ENCODE measurements at places on chromosomes 1 and 21.

DNA sequence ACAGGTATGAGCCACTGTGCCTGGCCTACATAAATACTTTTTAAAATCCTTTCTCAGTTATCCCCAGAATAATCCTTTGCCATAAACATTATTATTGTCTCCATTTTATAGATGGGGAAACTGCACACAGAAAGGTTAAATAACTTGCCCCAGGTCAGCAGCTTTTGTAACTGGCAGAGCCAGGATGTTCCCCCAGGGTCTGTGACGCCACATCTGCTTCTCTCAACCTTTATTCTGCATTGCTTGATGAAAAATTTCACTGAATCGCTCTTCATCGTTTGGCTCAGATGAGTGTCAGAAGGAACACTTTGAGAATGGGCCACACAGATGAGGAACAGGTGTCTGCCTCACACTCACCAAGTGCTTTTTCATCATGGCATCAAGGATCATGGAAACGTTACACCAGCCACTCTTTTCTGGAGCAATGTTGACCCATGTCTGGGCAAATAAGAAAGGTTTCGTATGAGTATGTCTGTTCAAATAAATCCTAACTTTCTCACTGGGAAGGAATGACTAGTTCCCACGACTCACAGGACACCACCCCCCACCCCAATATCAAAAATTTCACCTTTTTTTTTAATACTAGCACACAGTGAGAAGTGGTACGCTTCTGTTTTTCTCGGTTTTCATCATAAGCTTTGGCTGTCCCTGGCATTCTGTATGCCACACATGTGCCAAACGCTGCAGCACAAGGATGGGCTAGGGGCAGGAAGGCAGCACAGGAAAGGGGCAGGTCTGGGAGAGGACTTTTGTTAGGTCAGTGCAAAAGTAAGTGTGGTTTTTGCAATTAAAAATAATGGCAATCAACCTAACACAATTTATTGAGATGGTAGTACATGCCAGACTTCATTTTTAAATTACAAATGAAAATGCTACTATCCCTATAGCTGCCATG, 9.0 kb upstream of the PTGFRN start:
- no peak for DNase-seq

GRCh38 chr1:212578041-212578440, 30.5 kb upstream of the ATF3 start:
- no peak for DNase-seq

DNA sequence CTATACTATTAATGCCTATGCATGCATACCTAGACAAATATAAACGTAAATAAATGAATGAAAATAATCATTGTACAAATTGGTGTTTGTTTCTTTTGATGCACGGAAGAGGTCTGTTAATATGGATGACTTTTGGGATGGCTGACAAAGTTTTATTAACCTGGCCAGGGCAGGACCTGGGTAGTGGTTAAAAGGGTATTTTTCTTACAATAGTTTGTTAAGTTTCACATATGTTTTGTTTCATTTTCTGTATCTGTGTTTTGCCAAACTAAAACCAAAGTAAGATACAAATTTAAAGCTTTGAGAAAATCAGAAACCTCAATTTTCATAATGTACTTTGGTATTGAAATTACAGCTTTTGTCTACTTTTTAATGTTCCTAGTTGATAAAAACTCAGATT, 222.7 kb upstream of the OLFM3 start:
- DNase-seq: no peak

- no peak for DNase-seq
These were observed 356.4 kb upstream of the PKN2 start for GRCh38 chr1:88327391-88328267.

- no peak for DNase-seq
These were observed 23.2 kb downstream of the SPATA45 start for GRCh38 chr1:212824201-212824600.

DNA sequence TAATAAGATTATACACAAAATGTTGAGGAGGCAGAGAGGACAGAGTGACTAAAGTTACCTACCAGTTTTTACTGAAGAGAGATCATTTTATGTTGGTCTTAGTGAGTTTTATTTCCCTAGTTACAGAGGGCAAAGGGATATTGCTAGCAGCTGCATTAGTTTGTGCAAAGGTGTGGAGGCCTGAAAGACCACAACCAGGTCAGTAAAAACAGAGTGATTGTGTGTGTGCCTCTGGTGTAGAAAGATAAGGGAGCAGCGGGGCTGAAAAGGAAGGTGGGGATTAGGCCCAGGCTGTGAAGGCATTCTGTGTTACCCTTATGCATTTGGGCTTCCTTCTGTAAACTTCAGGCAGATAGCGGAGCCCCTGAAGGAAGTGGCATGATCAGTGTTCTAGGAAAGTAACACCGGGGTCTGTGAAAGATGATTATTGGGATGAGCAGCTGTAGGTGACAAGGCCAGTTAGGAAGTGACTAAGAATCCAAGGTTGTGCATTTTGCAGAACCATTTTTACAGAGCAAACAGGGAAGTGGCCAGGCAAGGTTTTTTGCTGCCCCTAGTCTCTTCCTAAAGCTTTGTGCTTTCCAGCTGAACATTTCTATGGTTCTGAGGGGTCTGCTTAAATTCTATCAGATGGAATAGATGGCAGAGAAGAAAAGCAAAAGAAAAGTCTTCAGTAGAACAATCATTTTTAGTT, 3.7 kb downstream of the GADD45A start:
- no peak for DNase-seq

DNA sequence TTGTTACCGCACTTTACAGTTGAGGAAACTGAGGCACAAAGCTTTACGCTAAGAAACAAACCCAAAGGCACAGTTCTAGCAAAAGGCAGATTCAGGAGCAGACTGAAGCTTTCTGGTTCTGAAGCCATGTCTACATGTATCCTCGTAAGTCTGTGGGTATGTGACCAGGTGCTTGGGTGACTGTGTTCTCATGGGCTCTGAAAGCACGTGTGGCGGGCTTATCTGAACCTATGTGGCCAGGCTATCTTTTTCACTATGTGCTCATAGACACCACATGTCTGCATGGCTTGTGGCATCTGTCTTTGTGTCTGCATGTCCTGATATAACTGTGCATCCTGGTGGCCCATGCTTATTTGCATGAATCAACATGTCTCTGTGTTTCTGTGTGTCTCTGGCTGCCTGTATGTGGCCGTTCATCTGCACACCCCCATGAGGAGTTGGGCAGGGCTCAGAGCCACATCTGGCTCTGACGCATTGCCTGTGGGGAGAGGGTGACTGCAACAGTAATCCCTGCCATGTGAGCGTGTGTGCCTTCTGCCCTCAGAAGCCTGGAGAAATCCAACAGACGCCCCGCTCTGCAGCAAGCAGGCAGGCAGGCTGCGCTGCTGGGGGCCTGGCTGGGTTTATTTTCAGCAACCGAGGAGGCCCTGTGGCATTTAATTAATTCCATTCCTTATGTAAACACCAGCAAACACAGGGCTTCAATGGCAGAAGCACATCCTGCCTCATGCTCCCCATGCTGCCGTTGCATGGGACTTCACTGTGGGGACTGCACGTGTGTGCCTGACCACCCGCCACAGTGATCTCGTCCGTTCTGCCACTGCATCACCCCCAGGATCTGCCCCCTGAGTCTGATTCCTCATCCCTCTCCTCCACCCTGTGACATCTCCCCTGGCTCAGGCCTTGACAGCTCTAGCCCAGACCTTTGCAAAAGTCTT, 115.4 kb downstream of the TRABD2B start:
- no peak for DNase-seq

DNA sequence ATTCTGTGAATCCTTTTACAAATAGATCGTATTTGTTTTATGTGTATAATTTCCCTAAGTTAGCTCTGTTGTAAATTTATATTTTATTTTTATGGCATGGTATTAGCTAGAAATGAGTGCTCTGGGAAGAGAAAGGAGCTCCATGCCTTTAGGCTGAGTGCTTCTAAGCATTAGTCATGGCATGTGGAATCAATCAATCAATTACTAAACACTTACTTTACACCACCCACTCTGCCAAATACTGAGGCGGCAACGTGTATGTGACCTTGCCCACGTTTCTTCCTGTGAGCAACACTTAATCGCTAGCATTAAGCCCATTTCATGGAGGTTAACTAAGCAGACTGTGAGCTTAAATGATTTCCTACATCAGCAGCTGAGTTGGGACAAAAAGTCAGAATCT, 7.2 kb upstream of the BECN2 start:
- DNase-seq: no peak

GRCh38 chr1:20928146-20928545, 141.0 kb upstream of the HP1BP3 start:
- DNase-seq: no peak

DNA sequence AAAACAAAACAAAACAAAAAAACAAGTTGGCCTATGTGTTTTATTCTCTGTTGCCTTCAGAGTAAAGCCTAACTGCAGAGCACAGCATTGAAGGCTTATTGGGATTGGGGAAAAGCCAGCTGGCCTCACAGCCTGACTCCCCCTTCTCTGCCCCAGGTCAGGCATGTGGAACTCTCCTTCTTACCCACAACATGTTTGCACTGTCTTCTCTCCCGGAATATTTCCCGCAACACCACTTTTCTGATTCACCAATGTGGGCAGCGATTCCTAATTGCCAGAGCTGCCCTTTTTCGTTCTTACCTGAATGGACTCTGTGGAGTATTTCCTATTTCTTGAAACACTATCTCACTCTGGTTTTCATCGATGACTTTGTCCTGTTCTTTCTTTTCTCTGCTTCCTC, 2.8 kb upstream of the TARBP1 start:
- DNase-seq: no peak

DNA sequence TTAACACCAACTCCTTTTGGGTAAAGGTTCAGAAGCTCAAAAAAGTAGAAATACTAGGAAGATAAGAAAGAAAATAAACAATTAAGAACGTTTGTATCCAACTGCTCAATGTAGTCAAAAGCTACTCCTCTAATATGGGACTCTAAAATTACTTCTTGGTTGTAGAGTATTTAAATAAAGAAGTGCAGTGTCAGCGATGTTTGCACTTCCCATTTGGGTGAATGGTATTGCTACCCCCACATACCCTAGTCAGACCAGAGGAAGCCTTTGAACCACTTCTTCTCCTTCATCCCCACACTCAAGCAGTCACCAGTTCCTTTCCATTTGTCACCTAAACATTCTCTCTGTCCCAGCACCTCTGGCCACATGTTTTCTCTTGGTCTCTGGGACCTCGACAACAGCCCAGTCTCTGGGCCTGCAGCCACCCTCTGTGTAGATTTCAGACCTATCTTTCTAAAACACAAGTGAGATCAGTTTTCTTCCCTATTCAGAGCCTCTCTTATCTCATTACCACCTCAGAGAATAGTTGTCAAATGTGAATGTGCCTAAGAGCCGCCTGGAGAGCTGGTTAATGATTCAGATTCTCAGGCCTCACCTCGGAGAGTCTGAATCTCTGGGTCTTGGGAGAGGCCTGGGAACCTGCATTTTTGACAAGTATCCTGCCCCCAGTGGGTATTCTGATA, 109.8 kb downstream of the OMA1 start:
- DNase-seq: no peak

DNA sequence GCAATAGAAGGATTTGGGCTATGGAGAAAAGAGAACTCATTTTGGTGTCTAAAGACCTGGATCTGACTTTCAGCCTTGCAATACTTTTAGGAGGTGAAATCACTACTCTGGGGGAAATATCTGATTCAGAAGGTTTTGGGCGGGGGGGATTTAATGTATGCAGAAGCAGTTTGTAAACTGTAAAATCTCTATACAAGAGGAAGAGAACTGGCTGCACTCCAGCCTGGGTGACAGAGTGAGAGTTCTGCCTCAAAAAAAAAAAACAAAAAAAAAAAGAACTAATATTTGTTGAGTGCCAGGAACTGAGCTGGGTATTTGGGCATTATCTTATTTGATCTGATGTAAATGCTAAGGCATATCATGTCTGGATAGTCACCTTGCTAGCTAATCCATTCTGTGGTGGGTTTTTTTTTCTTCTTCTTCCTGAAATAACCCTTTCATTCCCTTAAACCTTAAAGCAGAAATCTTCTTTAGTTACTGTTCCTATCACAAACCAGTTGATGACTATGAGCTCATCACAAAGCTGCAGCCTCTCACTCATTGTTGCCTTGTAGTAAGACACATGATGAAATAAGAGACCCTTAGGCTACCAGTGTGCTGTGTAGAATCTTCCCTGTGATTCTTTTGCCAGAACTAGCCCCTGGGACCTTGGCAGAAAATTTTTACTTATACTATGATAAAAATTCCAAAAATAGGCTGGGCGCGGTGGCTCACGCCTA, 35.6 kb upstream of the SLC16A1 start:
- no peak for DNase-seq

- no peak for DNase-seq
These were observed 31.3 kb upstream of the CLCA4 start for GRCh38 chr1:86515597-86515996.

DNA sequence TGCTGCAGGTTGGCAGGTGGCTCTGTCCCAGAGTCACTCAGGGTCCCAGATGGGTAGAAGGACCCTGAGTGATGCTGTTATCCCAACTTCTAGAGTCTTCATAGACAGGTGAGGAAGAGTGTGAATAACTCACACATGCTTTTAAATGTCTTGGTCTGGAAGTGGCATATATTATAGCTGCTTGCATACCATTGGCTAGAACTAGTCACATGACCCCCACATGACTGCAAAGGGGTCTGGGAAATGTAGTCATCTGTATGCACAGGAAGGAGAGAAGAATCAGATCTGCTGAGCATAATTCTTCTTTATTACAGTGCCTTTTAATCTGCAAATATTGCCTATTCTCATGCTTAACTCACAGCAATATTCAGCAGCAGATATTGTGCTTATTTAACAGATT, 28.2 kb upstream of the KLHDC7A start:
- DNase-seq: no peak

- no peak for DNase-seq
These were observed 363.5 kb upstream of the DUSP10 start for GRCh38 chr1:222105393-222105737.

- no peak for DNase-seq
These were observed 90.2 kb upstream of the BCAR3 start for GRCh38 chr1:93771843-93772242.

DNA sequence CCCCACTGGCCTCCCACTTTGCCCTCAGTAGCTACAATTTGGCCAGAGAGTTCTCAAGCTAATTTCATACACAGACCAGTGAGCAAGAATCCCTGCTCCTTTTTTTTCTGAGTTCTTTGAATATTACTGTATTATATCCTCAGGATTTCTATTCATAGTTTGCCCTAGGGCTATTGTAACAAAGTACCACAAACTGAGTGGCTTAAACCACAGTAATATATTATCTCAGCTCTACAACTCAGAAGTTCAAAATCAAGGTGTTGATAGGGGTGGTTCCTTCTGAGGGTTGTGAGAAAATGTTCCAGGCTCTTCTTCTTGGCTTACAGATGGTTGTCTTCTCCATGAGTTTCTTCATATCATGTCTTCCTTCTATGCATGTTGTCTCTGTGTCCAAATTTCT, 289.4 kb upstream of the ESRRG start:
- DNase-seq: no peak

GRCh38 chr1:111679541-111679940, 59.7 kb downstream of the INKA2 start:
- DNase-seq: no peak
